ENCODE measurements at places on chromosomes 1 and 21. TPM values are rescaled to one million over a fixed set of nuclear protein-coding genes. Genes with fewer than 3 reads are reported as not detected.

Gene RPL22
- total RNA-seq, result 370 TPM

Gene S100A11
- 367 TPM for total RNA-seq

Gene KCNH1
- total RNA-seq, result not detected

Gene STUM
- not detected for total RNA-seq

Gene ARHGEF2
- 157 TPM for total RNA-seq

DNA sequence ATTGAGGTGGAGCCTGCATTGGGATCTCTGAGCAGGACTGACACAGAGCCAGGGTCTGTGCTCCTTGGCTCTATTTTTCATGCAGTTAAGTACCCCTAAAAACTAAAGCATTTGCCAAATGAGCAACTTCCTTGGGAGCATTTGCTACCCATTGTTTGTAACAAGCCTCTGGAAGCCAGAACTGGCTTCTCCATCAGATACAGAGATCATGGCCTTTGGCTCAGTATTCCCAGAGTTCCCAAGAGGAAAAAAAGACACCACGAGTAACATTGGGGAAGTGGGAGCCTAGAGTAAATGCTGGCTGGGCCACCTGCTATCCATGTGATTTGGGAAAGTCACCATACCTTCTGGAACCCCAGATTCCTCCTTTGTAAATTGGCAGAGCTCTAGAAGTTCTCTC is 44.8 kb downstream of the OPTC start:
- no peak overlapping the region for H3K4me3 ChIP-seq
- no peak overlapping the region for H3K27ac ChIP-seq
- no peaks in the 10 kb centered on the region for H3K4me1 ChIP-seq
- DNase-seq, result no peak
- no peaks in the 10 kb centered on the region for H3K27me3 ChIP-seq
- no peaks in the 10 kb centered on the region for H3K36me3 ChIP-seq

GRCh38 chr1:215475796-215476481 is 91.2 kb upstream of the KCTD3 start:
- DNase-seq, result no peak
- H3K36me3 ChIP-seq, result no peaks in the 10 kb centered on the region
- no peaks in the 10 kb centered on the region for H3K4me1 ChIP-seq
- H3K27me3 ChIP-seq, result peaks cover 2% of the 10 kb centered on the region
- H3K27ac ChIP-seq, result no peak overlapping the region

DNA sequence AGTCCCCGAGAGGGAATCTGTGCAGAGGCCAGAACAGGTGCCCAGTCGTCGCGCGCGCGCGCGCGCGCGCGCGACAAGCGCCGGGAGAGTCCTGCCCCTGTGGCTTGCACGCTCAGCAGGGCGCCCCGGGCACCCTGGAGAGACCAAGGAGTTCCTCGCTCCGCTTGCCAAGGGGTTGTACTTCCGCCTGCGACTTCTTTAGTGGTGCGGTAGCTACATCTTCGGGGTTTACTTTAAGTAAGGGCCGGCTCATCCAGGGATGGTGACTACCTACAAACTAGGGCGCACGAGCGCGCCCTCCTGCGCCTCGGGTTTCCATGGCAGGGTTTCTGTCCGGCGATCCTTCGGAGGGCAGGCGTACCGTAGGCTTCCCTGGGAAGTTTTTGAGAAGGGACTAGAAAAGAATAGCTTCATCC is 1.4 kb downstream of the LHX4 start:
- H3K27ac ChIP-seq, result no peak overlapping the region
- H3K27me3 ChIP-seq, result peaks cover 79% of the 10 kb centered on the region
- peak overlapping the region; percentile 60 for H3K4me3 ChIP-seq

DNA sequence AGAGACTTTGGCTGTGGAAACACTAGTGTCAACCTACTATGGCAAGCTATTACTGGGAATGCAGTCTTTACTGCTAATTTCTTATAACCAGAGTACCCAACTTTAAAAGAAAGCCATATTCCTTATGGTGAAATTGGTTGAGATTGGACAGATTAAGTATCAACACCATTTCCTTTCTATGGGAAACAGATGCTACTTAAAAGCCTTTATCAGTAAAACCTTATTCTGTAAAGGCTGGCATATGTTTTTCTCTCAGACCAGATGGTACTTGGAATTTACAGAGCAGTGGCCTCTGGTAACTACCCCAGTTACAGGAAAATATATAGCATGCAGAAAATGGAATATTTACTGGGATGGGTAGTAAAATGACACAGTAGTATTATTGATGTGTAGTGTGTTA is 18.8 kb downstream of the IFI44 start:
- H3K36me3 ChIP-seq, result peaks cover 42% of the 10 kb centered on the region
- no peak overlapping the region for H3K4me3 ChIP-seq
- no peak overlapping the region for H3K27ac ChIP-seq
- no peak for DNase-seq

DNA sequence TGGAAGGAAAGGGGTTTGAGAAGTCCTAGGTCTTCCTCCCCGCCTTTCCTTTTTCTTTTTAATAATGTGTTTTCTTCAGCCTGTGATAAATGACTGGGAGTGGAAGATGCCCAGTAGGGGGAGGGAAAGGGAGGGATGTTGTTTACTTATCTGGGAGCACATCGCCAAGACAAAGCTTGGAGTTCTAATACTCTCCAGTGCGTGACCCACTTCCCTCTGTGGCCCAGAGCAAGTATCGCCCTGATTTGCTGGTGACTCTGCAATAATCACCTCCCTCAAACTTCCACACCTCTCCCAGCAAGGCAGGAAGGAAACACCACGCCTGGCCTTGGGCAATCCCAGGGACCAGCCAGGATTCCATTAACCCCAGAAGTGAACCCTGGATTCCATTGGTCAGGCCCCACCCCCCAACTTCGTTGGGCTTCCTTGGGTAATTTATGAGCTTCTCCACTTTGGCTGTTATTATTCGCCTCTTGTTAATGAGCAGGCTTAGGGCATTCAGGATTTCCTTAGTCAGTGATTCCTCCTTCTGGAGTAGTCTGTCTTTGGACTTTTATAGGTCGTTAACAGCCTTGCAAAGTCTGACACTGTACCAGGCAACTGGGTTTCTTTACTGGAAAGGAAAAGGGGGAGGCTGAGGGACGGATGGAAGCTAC is 24.3 kb upstream of the GRHL3 start:
- no peaks in the 10 kb centered on the region for H3K36me3 ChIP-seq
- H3K4me3 ChIP-seq, result no peak overlapping the region
- H3K4me1 ChIP-seq, result no peaks in the 10 kb centered on the region
- H3K27me3 ChIP-seq, result peaks cover 21% of the 10 kb centered on the region
- DNase-seq, result no peak

- H3K27me3 ChIP-seq, result no peaks in the 10 kb centered on the region
- H3K27ac ChIP-seq, result no peak overlapping the region
- DNase-seq, result no peak
- H3K4me1 ChIP-seq, result no peaks in the 10 kb centered on the region
- no peaks in the 10 kb centered on the region for H3K36me3 ChIP-seq
These were observed 69.2 kb downstream of the SCCPDH start for GRCh38 chr1:246793356-246793896.

DNA sequence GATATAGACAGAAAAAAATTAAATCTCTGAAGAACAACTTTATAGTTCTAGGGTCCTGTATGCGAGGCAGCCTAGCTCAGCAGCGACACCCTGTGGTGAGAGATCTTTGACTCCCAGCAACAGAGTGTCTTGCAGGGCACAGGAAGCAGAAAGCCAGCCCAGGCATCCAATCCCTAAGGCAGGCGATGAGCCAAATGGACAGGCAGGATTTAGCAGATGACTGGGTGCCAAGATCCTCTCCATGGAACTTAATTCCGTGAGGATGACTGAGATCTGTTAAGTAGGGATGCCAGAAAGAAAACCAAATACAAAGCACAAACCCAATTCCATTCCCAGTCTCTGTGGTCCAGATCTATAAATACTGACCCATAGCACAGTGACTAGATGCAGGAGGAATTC is 38.8 kb downstream of the HLCS start:
- DNase-seq, result peak; percentile 74
- peaks cover 3% of the 10 kb centered on the region for H3K4me1 ChIP-seq
- H3K27me3 ChIP-seq, result no peaks in the 10 kb centered on the region
- H3K36me3 ChIP-seq, result peaks cover 9% of the 10 kb centered on the region
- no peak overlapping the region for H3K27ac ChIP-seq

DNA sequence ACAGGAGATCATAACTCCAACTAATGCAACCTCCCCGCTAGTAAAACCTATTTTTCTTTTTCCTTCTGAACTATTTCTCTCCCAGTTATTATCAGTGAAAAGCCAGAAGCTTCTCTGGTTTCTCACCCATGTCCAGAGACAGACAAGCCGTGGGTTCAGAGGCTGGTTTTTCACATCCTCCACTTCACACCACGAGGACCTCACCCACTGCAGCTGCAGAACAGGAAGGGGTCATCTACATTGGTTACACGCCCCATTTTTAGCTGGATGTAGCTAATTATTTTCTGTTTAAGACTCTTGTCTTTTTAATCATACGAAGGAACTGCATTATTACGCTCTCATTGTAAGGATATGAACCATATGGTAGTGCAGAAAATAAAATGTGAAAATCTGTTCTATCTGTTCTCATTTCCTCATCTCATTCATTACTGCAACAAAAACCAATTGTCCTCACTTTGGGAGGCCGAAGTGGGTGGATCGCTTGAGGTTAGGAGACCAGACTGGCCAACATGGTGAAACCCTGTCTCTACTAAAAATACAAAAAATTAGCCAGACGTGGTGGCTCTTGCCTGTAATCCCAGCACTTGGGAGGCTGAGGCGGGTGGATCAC is 39.1 kb upstream of the CLDN14 start:
- H3K27me3 ChIP-seq, result peaks cover 2% of the 10 kb centered on the region
- no peak for DNase-seq
- no peak overlapping the region for H3K27ac ChIP-seq
- H3K36me3 ChIP-seq, result no peaks in the 10 kb centered on the region
- H3K4me1 ChIP-seq, result no peaks in the 10 kb centered on the region

DNA sequence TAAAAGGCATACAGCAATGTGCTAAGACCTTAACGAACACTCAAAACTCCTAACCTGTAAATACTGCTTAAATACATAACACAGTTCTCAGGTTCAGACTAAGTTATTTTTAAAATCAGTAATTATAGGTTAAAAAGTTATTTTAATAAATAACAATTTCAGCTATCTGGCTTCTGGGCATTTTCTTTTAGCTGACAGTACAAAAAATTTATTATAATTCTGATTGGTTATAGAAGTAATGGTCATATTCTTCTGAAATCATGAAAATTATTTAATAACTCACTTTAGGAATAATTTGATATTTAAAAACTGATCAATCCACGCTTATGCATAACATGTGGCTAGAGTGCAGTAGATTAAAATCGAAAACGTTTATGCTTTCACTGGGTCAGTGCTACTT is 10.7 kb downstream of the RGS18 start:
- H3K36me3 ChIP-seq, result no peaks in the 10 kb centered on the region
- H3K4me3 ChIP-seq, result no peak overlapping the region
- H3K27ac ChIP-seq, result no peak overlapping the region
- no peaks in the 10 kb centered on the region for H3K27me3 ChIP-seq

GRCh38 chr1:184289825-184290550 is 96.8 kb upstream of the C1orf21 start:
- no peaks in the 10 kb centered on the region for H3K36me3 ChIP-seq
- H3K27me3 ChIP-seq, result no peaks in the 10 kb centered on the region
- no peak overlapping the region for H3K27ac ChIP-seq
- H3K4me3 ChIP-seq, result no peak overlapping the region
- H3K4me1 ChIP-seq, result no peaks in the 10 kb centered on the region

GRCh38 chr1:67489643-67490042 is 59.4 kb upstream of the SERBP1 start:
- DNase-seq, result no peak
- no peak overlapping the region for H3K27ac ChIP-seq
- H3K36me3 ChIP-seq, result no peaks in the 10 kb centered on the region
- H3K4me1 ChIP-seq, result no peaks in the 10 kb centered on the region
- H3K4me3 ChIP-seq, result no peak overlapping the region

- no peaks in the 10 kb centered on the region for H3K27me3 ChIP-seq
- no peak for DNase-seq
- H3K27ac ChIP-seq, result no peak overlapping the region
- H3K36me3 ChIP-seq, result peaks cover 9% of the 10 kb centered on the region
- peaks cover 24% of the 10 kb centered on the region for H3K4me1 ChIP-seq
These were observed 44.6 kb downstream of the TOR3A start for GRCh38 chr1:179126338-179127060.

- no peak overlapping the region for H3K27ac ChIP-seq
- no peaks in the 10 kb centered on the region for H3K36me3 ChIP-seq
- no peak for DNase-seq
- H3K4me3 ChIP-seq, result no peak overlapping the region
These were observed 233.8 kb upstream of the USP25 start for GRCh38 chr21:15495965-15496364.

GRCh38 chr1:83101406-83101805 is 897.5 kb downstream of the TTLL7 start:
- H3K27me3 ChIP-seq, result no peaks in the 10 kb centered on the region
- no peak overlapping the region for H3K4me3 ChIP-seq
- no peaks in the 10 kb centered on the region for H3K36me3 ChIP-seq
- no peaks in the 10 kb centered on the region for H3K4me1 ChIP-seq
- H3K27ac ChIP-seq, result no peak overlapping the region
- no peak for DNase-seq

GRCh38 chr1:107897438-107898345 is 67.3 kb downstream of the VAV3 start:
- H3K27ac ChIP-seq, result no peak overlapping the region
- peaks cover under 1% of the 10 kb centered on the region for H3K36me3 ChIP-seq
- no peak for DNase-seq
- H3K4me3 ChIP-seq, result no peak overlapping the region
- H3K27me3 ChIP-seq, result no peaks in the 10 kb centered on the region

Data from activated CD4-positive, alpha-beta T cell treated with anti-CD3 and anti-CD28 coated beads, Interleukin-2, amount 10 ng/mL, durations not matched to agents 7 days and 5 days (primary cell).